ENCODE measurements at places on chromosomes 7 and 10.

GRCh38 chr10:127905848-127906261, 1.0 kb upstream of the PTPRE start:
- no peak for DNase-seq

GRCh38 chr7:88169717-88170320, 50.0 kb downstream of the SRI start:
- DNase-seq = no peak

- DNase-seq = no peak
Observed at GRCh38 chr10:98226508-98227144, 41.4 kb downstream of the LOXL4 start.

DNA sequence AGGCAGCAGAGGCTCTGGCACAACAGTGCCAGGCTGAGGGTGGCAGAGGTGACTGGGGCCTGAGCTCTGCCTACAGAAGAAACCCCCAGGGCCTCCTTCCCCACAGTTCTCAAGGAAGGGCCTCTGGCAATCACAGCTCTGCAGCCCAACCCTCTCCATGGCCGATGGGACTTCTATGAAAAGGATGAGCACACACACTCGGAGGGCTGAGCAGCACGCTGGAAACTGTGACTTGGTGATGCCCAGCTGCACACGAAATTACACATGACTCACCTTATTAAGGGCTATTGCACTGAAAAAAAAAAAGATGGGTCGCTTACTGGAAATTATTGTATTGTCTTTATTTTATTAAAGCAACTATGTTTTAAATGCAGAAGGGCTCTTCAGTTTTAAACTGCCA, 42.9 kb upstream of the LRRC18 start:
- DNase-seq = no peak

DNA sequence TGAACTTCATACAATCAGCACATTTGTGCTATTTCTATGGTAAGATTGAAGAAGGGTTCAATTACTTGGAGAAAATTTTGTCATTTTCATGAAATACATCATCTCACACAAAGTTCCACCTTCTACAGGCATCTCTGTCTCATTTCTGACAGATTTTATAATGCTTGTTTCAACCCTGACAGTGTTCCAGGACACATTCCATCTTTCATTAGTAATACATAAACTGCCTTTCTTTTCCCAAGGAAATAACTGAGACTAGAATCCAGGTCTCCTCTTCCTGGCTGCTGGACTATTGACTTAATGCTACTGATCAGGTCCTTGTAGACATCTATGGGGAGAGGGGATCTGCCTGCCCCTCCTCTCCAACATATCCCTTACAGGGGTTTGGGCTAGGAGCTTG, 70.1 kb upstream of the PLPP4 start:
- DNase-seq = no peak

- DNase-seq = no peak
Observed at GRCh38 chr7:81285142-81285871, 366.5 kb upstream of the SEMA3C start.

DNA sequence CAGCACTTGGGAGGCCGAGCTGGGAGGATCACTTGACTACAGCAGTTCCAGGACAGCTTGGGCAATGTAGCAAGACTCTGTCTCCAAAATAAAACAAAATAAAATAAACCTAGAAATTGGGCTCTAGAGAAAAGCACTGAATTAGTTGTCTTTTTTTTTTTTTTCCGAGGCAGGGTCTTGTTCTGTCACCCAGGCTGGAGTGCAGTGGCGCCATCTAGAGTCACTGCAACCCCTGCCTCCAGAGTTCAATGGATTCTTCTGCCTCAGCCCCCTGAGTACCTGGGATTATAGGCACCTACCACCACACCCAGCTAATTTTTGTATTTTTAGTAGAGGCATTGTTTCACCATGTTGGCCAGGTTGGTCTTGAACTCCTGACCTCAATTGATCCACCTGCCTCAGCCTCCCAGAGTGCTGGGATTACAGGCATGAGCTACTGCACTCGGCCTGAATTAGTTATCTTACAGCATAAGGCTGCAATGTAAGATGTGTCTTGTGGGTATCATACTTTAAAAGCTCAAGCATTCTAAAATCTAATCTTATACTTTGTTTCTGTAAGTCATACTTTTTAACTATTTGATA, 12.8 kb downstream of the MEIG1 start:
- no peak for DNase-seq

GRCh38 chr7:135965602-135966001, 11.6 kb downstream of the MTPN start:
- DNase-seq = peak; percentile 32

DNA sequence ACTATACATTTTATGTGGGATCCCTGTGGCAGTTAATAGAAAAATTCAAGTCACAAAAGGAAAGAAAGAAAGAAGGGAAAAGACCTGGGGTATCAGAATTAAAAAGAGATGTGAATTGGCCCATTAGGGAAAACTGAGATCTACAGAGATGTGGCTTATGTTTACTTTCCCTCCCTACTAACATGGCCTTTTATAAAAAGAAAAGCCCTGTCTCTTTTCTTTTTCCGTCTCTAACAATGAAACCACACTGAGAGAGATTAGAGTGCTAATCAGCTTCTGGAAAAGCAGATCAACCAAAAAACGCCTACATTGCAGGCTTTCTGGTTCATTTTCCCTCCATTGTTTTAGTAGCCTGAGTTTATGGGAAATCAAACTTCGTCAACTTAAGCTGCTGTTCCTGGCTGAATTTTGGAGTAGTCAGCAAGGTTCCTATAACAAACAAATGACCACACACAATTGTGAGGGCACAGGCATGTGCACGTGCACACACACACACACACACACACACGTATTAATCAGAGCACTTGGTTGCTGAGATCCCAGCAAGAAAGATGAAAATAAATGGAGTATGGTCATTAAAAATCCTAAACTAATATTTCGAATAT, 235.1 kb downstream of the SORCS1 start:
- DNase-seq = no peak

DNA sequence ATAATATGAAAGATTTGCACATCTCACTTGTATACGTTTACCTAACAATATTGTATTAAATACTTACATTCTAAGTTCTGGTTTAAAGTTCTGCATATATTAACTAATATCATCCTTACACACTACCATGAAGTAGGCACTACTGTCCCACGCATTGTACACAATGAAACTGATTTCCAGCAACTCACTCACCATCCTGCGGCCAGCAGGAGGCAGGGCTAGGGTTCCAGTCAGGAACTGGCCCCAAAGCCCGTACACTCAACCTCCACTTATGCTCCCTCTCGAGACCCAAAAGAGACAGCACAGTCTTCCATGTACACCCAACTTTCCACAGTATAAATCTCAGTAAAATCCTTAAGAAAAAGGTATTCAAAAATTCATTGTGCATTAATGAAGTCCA, 41.4 kb downstream of the GRID1 start:
- DNase-seq = no peak

DNA sequence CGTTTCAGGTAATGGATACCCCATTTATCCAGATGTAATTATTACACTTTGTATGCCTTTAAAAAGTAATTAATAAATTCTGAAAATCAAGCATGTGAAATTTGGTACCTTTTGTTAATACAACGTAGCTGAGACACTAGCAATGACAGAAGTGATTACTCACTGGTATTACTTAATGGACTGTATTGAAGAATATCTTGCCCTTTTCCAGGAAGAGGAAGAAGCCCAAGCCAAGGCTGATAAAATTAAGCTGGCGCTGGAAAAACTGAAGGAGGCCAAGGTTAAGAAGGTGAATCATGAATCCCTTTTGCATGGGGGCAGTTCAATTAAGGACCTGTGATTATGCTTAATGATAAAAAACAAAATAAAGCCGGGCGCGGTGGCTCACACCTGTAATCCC, 64.8 kb downstream of the APBB1IP start:
- no peak for DNase-seq

- no peak for DNase-seq
Observed at GRCh38 chr7:101426303-101427011, 63.8 kb downstream of the COL26A1 start.

GRCh38 chr7:140022582-140023211, 40.1 kb downstream of the PARP12 start:
- DNase-seq = no peak

Measured in GM06990 (cell line).